ENCODE measurements at places on chromosomes 2 and 18.

- peak; percentile 80 for DNase-seq
Observed at GRCh38 chr2:98134172-98135005, 47.4 kb downstream of the VWA3B start.

- no peak for DNase-seq
Observed at GRCh38 chr18:56302156-56302555, 336.2 kb downstream of the TXNL1 start.

- no peak for DNase-seq
Observed at GRCh38 chr2:225573603-225574002, 174.1 kb downstream of the NYAP2 start.

- no peak for DNase-seq
Observed at GRCh38 chr18:13359210-13359609, 140.7 kb downstream of the LDLRAD4 start.

- peak; percentile 96 for DNase-seq
Observed at GRCh38 chr2:27737676-27738348, 33.7 kb upstream of the MRPL33 start.

DNA sequence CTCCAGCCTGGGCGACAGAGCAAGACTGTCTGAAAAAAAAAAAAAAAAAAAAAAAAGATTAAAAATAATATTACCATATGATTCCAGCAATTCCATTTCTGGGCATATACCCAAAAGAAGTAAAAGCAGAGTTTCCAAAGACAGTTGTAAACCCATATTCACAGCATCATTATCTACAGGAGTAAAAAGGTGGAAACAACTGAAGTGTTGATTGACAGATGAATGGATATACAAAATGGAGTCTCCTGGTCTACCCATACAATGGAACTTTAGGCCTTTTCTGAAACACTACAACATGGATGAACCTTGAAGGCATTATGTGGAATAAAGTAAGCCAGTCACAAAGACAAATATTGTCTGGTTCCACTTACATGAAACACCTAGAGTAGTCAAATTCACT is 5.7 kb downstream of the RNU4ATAC start:
- DNase-seq = no peak

DNA sequence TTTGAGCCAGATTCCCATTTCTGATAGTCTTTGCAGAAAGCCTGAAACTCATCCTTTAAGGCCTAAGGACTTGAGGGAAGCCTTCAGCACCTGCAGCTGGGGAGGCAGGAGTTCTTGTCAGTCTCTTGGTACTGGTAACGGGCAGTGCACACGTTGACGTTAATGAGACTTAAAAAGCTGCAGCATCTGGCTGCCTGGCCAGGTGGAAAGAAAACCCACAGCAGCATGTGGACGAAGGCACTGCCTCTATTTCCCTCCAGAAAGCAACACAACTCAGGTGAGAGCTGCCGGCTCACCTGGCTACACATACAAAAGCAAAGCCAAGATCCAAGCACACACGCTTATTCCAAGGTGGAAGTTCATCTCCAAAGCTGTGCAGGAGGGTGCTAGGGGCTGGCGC is 178.8 kb downstream of the ANAPC1 start:
- DNase-seq = no peak

DNA sequence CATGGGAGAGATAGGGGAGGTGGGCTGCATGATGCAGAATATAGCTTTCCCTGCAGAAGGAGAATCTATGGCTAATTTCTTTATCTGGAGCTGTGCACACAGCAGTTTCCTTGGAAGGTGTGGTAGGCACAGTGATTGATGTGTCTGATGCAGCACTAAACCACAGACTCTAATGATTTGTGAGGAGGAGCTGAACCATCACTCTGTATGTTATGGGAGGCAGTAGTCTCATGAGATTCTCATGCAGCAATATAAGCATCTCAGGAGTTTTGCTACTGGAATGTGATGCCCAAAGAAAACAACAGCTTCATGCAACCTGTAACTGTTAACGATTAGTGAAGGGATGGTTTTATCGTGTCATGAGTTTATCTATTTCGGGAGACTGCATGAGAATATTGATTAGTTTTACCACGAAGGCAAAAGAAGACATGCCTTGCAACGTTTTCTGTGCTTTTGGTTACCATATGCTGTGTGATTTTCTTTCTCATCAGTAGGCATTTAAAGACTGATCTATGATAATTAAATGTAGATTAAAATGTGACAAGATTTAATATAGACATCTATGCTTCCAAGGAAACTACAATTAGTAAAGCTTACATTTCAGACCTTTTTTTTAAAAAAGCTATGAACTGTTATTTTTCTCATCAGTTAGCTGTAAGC is 286.8 kb downstream of the ARL6IP6 start:
- DNase-seq = no peak

GRCh38 chr2:100321179-100321865 is 979 bp downstream of the LONRF2 start:
- peak; percentile 6 for DNase-seq

- DNase-seq = no peak
Observed at GRCh38 chr18:60096428-60096827, 196.6 kb downstream of the PMAIP1 start.

DNA sequence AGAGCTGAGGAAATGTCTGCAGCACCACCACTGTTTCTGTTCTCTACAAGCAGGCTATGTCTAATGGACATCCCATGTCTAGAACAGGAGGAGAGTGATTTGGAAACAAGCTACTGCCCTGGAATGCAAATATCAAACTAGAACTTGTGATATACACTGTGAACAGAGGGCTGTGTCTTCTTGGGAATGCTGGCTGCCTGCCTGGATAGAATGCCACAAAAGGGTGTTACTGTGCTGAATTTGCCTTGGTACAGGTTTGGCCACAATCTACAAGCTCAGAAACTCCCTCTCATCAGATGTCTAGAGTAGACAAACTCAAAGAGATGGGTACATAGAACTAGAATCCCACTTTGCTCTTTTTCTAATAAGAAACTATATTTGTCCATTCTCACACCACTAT is 170.5 kb downstream of the NYAP2 start:
- DNase-seq = no peak

DNA sequence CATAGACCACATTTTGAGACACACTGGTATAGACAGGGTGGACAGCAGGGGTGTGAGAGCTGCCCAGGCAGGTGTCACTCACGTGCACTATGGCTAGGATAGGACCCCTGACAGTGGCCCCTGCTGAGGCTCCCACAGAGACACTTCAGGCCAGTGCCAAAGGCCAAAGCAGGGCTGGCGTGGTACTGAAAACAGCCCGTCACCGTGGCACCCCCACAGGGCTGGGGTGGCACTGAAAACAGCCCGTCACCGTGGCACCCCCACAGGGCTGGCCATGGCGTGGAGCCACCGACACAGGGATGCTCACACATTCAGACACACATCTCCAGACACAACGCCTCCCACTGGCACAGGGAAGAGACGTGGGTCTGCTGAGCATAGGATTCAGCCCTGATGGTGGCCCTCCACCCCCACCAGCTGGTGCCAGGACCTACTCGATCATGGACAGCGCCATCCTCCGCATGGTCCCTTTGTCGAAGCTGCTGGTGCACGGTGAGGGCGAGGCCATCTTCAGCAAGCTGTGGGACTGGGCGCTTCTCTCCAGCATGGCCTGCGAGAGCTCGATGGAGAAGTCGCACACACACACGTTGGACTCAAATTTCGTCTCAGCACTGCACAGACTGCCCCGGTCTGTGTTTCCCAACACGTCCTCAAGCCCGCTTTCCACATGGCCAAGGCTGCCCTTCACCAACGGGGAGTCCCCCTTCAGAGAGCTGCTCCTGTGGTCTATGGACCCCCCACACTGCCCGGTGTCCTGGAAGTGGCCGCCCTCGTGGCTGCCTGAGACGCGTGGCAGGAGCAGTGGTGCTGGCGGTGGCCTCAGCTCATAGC is 34.1 kb downstream of the ANKMY1 start:
- DNase-seq = no peak
